NCI-H1105 (cell line): ENCODE measurements at places on chromosomes 16 and 17.
A peak's percentile ranks its signal among the peaks of the same experiment; 100 is the strongest.

DNA sequence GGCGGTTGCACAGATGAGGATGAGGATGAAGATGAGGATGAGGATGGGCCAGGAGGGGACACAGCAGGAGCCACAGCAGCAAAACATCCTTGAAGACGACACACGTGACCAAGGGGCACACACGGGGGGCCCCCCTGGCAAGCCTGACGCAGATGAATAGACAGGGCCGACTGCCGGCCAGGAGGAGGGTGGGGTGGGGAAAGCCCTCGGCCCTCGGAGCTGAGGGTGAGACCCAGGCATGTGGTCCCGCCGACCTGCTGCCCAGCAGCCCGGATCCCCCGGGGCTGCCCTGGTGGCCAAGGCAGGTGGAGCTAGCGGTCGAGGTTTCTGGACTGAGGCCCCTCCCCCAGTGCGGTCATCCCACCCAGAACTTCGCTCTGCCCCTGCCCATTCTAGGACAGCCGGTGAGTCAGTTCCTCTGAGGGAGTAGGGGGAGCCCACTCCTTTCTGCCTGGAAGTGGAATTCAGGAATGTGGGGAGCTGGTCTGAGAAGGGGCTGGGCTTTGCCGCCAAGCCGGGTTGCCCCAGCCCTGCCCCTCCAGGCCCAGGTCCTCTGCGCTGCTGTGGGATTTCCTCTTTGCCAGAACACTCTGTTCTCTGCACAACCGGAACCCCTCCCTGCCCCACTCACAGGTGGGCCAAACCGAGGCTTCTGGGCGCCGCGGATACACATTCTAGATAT lies 9.9 kb downstream of the CYGB start:
- no peak for DNase-seq

- peak; percentile 19 for DNase-seq
These were observed 2.2 kb upstream of the KRT33A start for GRCh38 chr17:41352597-41353366.

GRCh38 chr16:26642047-26642664 lies 424.6 kb upstream of the C16orf82 start:
- DNase-seq = no peak

- no peak for DNase-seq
These were observed 6.0 kb upstream of the GLIS2 start for GRCh38 chr16:4309833-4310266.

DNA sequence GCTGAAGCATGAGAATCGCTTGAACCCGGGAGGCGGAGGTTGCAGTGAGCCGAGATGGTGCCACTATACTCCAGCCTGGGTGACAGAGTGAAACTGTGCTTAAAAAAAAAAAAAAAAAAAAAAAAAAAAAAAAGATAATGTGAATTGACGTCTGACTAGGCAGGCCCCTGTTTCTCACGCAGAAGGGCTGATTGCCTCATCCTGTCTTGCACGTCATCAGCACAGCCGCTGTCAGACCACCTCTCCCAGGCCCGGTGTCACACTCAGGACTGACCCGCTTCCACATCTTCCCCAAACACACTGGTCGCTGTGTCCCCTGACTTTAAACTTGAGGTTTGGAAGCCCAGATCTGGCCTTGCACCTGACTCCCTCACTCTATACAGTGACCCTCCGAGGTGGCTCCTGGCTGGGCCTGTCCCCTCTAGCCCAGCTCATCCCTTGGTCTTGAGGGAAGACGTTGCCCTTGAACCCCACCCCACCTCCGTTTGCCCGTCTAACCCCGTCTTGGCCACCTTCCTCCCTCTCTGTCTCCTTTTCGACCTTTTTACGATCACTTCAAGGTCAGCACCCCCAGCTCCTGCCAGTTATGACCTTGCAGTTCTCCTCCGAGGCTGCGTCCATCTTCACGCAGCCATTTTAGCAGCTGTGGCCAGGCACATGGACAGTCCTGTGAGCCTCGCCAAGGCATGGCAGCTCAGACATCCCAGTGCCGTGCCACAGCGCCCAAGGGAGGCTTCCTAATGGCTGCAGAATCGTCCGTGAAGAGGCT lies 149.9 kb upstream of the PLCG2 start:
- no peak for DNase-seq

- DNase-seq = peak; percentile 16
These were observed 26.3 kb downstream of the AARSD1 start for GRCh38 chr17:42937712-42938596.

GRCh38 chr17:40286473-40286872 lies 1.2 kb upstream of the CDC6 start:
- DNase-seq = no peak

DNA sequence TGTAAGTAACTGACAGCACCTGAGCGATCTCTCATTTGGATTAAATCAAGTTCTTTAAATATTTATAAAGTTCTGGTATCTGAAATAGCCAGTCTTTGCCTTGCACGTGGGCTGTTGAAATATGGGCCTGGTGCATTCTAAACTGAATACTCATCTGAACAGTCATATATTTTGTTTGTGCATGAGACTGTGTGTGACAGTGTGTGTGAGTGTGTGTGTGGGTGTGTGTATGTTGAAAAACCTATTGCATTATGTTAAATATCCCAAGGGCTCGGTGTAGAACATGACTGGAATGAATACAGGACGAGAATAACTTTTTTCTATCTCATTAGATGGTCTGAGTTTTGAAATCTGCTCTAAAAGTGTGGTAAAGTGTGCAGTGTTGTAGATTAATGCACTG lies 82.4 kb upstream of the TOX3 start:
- DNase-seq = no peak

DNA sequence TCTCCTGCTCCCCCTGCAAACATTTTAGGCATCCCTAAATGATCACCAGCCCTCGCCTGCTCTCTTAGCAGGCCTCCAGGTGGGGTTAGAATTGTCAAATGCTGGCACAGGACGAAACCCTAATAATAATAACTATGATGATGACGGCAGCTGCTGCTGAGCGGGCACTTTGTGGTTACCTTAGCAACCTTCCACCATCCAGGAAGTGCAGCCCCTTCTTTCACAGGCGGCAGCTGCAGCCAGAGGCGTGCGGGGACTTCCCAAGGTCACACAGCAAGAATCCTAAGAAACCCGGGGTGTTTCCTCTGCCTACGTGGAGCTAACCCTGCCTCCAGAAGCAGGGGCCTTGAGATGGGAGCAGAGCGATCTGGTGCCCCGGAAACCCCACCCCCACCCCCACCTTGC lies 22.4 kb upstream of the EIF1 start:
- DNase-seq = peak; percentile 80

GRCh38 chr16:79081297-79082066 lies 519.1 kb downstream of the MAF start:
- no peak for DNase-seq

- no peak for DNase-seq
These were observed 2.4 kb downstream of the MATCAP1 start for GRCh38 chr16:67181346-67181745.
